HFFc6 (cell line): ENCODE measurements at places on chromosomes 13 and 19. TPM values are rescaled to one million over a fixed set of nuclear protein-coding genes. Genes with fewer than 3 reads are reported as not detected.

DNA sequence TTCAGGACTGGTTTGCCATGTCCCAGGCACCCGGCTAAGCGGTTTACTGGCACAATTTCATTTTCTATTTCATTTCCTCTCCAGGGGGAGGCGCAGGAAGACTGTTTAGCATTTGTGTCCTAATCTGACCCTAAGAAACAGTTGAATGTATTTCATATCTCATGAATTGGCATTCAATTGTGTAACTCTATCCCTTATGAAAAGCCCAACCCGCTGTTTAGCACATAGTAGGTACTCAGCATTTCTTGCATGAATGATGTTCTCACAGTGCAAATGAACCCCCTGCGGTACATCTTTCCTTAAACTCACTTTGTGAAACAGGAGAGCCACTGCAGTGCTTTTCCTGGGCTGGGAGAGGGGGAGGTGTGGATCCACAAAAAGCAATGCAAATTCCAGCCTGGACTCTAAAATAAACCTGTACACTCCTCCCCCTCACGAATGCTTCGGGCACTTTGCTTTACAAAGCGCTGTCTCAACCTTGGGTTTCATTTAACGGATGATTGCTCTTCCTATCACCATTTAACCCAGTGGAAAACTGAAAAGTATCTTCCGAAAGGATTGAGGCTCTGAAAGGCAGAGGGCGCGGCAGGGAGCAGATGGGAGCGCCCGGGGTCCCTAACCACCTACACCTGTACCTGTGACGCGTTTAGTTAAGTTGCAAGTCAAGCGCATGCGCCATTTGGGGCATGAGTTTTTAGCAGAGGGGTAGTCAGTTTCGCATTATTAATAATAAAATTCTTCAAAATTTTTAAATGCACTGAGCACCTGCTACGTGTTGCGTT, 1.2 kb upstream of the EEF2 start:
- peak overlapping the region; percentile 99 for H3K4me3 ChIP-seq
- peaks cover 48% of the 10 kb centered on the region for H3K4me1 ChIP-seq
- H3K36me3 ChIP-seq, result peaks cover 31% of the 10 kb centered on the region
- peaks cover 35% of the 10 kb centered on the region for H3K27me3 ChIP-seq
- DNase-seq, result peak; percentile 79

- no peak for DNase-seq
- no peaks in the 10 kb centered on the region for H3K4me1 ChIP-seq
- no peaks in the 10 kb centered on the region for H3K36me3 ChIP-seq
- H3K27me3 ChIP-seq, result no peaks in the 10 kb centered on the region; the same call in 1 of the 2 replicates
- H3K27ac ChIP-seq, result no peak overlapping the region
Observed at GRCh38 chr13:55577082-55577846, 1563.5 kb upstream of the PRR20A start.

- H3K27ac ChIP-seq, result no peak overlapping the region
- H3K36me3 ChIP-seq, result no peaks in the 10 kb centered on the region; the same call in 1 of the 2 replicates
Observed at GRCh38 chr19:567296-567900, 5.0 kb upstream of the BSG start.

DNA sequence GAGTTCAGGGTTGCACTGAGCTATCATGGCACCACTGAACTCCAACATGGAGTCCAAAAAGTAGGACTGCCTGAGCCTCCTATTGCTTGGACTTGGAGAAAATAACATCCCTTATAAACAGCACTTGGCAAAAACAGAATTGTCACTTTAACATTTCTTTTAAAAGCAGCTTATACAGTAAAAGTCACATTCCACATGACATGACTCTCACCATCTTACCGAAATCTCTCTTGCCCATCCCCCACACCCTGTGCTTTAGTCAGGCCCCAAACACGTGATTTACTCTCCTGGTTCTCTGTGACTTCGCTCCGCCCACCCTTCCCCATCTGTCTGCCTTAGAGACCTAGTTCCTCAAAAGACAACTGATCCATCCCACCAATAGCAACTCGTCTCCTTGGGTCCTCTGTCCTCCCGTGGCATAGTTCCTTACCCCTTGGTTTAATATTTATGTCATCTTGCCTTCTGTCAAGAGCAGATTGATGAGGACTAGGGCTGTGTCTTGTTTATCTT, 4.6 kb downstream of the SAFB start:
- no peak for DNase-seq
- H3K36me3 ChIP-seq, result peaks cover 52% of the 10 kb centered on the region
- peak overlapping the region; percentile 67; the same call in 1 of the 2 replicates for H3K27ac ChIP-seq
- H3K4me1 ChIP-seq, result peaks cover 62% of the 10 kb centered on the region
- H3K27me3 ChIP-seq, result peaks cover 3% of the 10 kb centered on the region

DNA sequence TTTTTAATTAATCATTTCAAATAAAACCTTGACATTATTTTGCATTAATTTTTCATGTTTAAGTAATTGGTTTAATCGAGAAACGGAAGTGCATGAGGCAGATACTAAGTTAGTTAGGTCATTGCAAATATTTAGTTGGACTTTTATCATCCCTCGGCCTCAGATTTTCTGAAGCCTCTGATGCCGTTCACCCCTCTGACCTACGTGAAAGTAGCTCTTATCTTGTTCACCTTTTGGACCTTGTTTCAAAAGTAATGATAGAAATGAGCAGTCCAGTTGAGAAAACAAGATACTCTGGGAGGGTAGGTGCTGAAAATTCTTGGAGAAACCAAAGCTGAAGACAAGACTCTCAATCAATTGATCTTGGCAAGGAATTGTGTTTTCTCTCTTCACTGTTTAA, 23.0 kb downstream of the LAIR2 start:
- no peak for DNase-seq
- no peaks in the 10 kb centered on the region for H3K27me3 ChIP-seq
- no peaks in the 10 kb centered on the region; the same call in 1 of the 2 replicates for H3K36me3 ChIP-seq
- no peak overlapping the region for H3K27ac ChIP-seq
- H3K4me3 ChIP-seq, result no peak overlapping the region

The NMRK2 gene
- not detected in 3 replicates for total RNA-seq

GRCh38 chr13:39051157-39051556, 12.9 kb downstream of the NHLRC3 start:
- H3K27me3 ChIP-seq, result no peaks in the 10 kb centered on the region
- no peaks in the 10 kb centered on the region for H3K36me3 ChIP-seq
- DNase-seq, result peak; percentile 43

DNA sequence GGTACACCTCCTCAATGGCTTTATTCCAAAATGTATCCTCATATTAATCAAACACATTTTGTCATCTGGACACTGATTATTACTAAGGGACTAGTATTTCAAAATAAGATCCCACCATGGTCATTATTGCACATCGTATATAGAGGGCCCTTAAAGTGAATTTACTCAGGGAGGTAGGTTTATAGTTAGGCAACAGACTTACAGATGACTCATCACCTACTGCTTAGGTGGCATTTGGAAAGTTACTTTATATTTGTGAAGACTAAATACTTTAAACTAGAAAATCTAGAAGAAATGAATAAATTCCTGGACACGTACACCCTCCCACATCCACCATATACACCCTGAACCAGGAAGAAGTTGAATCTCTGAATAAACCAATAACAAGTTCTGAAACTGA, 353.0 kb downstream of the KCTD12 start:
- H3K4me3 ChIP-seq, result no peak overlapping the region
- H3K36me3 ChIP-seq, result no peaks in the 10 kb centered on the region
- H3K4me1 ChIP-seq, result no peaks in the 10 kb centered on the region
- no peak overlapping the region for H3K27ac ChIP-seq
- no peak for DNase-seq

DNA sequence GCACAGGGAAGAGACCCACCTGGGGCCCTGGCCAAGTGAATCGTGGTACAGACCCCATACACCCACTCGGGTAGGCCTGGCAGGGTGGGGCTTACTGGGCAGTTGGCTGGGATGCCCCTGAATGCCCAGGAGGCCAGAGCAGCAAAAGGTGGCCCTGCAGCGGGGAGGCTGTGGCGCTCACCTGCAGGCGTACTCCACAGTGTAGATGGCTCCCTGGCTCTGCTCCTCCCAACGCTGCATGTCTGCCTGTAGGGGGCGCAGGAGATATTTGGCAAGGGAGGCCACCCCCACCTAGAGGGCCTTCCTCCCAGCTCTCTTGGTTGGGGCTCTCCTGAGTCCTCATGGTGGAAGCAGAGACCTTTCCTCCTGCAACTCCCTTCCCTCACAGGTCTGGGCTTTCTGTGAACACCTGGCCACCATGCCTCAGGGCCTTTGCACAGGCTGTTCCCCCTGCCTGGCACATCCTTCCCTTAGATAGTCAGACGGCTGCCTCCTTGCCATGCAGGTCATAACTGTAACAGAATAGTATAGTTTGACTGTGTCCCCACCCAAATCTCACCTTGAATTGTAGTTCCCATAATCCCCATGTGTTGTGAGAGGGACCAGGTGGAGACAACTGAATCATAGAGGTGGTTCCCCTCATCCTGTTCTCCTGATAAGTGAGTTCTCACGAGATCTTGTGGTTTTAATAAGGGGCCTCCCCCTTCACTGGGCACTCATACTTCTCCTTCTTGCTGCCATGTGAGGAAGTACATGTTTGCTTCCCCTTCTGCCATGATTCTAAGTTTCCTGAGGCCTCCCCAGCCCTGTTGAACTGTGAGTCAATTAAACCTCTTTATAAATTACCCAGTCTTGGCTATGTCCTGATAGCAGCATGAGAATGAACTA, 5.9 kb downstream of the BORCS8 start:
- peaks cover 2% of the 10 kb centered on the region; the same call in 1 of the 2 replicates for H3K27me3 ChIP-seq
- no peak overlapping the region; the same call in 1 of the 2 replicates for H3K27ac ChIP-seq
- peak; percentile 31 for DNase-seq
- peaks cover 15% of the 10 kb centered on the region; the same call in 1 of the 2 replicates for H3K4me1 ChIP-seq
- no peak overlapping the region for H3K4me3 ChIP-seq

DNA sequence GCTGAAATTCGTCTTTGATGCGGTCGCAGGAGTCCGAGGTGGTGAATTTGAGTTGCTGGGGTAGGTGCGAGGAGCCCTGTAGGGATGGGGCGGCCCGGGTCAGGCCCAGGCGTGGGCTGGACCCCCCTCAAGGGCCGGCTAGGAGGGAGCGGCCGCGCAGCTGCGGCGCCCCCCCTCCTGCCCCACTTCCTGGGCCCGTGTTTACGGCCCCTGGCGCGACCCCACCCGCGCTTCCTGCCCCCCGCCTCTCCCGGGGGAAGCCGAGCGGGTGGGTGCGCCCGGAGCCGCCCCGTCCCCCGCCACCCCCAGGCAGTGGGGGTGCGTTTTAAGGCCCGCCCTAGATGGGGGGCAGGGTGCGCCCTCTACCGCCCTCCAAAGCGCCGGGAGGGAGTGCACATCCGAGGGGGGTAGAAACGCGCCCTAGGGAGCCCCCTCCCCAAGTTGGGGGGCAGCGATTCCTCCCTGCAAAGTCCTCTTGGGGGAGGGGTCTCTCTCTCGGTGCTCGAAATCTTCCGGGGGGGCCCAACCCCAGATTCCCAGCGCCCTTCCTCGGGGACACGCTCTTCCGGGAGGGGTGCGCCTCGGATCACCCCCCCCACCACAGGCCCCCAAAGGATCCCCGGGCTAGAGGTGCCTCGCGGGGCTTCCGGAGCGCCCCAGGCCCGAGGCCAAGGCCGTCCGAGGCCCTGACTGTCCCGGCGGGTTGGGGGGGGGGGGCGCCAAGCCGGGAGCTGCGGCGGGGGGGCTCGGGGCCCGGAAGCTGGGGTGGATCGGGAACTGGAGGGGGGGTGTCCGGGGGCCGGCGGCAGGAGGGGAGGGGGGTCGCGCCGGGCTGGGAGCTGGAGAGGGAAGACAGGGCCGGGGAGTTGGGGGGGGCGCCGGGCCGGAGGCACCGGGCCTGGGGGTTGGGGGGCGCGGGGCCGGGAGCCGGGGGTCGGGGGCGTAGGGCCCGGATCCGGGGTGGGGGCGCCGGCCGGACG, 823 bp downstream of the TLE5 start:
- peak overlapping the region; percentile 53 for H3K27ac ChIP-seq
- H3K27me3 ChIP-seq, result peaks cover under 1% of the 10 kb centered on the region; the same call in 1 of the 2 replicates
- H3K36me3 ChIP-seq, result peaks cover 10% of the 10 kb centered on the region; the same call in 1 of the 2 replicates
- no peak for DNase-seq
- H3K4me1 ChIP-seq, result peaks cover 10% of the 10 kb centered on the region; the same call in 1 of the 2 replicates

DNA sequence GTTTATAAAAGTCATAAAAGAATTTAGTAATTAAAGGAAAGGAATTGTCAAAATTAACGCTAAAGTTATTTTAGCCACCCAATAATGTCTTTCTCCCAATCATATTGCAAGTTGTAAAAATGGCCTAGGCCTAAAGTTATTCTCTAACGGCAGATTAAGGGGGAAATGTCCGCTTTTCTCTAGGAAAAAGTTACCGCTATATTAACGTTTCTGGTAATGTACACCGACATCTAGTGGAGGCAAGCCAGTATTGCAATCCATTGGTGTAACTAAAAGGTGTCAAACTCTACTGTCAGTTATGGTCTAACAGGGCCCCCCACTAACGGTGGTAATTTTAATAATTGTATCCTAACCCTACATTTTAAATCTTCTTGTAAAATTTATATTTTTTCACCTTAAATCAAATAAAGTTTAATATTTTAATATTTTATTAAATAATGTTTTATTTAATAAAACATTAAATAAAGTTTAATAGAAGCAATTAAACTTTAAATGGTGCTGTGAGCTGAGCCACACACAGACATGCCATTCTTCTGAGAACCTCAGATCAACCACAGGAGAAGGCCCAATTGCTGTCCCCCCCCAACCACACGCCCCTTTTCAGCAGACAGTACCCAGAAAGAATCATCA, 35.9 kb upstream of the ZSCAN5A start:
- no peaks in the 10 kb centered on the region; the same call in 1 of the 2 replicates for H3K27me3 ChIP-seq
- H3K36me3 ChIP-seq, result no peaks in the 10 kb centered on the region
- no peaks in the 10 kb centered on the region for H3K4me1 ChIP-seq

GRCh38 chr19:51794885-51795490, at the start of gene FPR3:
Gene FPR3, plus strand, starts transcription at chr19:51795157. Its CDS starts 28,592 bp downstream, at chr19:51823749.
- DNase-seq, result no peak
- H3K27me3 ChIP-seq, result peaks cover 3% of the 10 kb centered on the region
- no peaks in the 10 kb centered on the region for H3K36me3 ChIP-seq
- H3K4me1 ChIP-seq, result peaks cover 40% of the 10 kb centered on the region

GRCh38 chr19:2039959-2040646, 10.9 kb downstream of the MKNK2 start:
- H3K27me3 ChIP-seq, result no peaks in the 10 kb centered on the region
- DNase-seq, result no peak
- H3K36me3 ChIP-seq, result no peaks in the 10 kb centered on the region

GRCh38 chr13:52925775-52926285, 77.4 kb upstream of the PCDH8 start:
- H3K4me3 ChIP-seq, result no peak overlapping the region
- no peak overlapping the region for H3K27ac ChIP-seq
- H3K4me1 ChIP-seq, result no peaks in the 10 kb centered on the region
- H3K36me3 ChIP-seq, result no peaks in the 10 kb centered on the region; the same call in 1 of the 2 replicates
- DNase-seq, result no peak
- no peaks in the 10 kb centered on the region; the same call in 1 of the 2 replicates for H3K27me3 ChIP-seq
